NCI-H1092 (cell line): ENCODE measurements at places on chromosomes 11 and 22.
A peak's percentile ranks its signal among the peaks of the same experiment; 100 is the strongest.

GRCh38 chr22:18088825-18089568 lies 11.2 kb downstream of the PEX26 start:
- no peak for DNase-seq

DNA sequence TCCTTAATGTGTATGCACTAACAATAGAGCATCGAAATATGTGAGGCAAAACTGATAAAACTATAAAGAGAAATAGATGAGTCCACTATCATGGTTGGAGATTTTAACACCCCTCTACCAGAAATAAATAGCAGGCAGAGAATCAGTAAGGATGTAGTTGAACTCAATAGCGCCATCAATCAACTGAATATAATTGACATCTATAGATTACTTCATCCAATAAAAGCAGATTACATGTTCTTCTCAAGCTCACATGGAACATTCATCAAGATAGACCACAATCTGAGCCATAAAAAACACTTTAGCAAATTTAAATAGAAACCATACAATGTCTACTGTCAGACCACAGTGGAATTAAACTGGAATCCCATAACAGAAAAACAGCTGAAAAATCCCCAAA lies 46.9 kb upstream of the NUP160 start:
- no peak for DNase-seq

GRCh38 chr11:26753723-26754504 lies 32.1 kb upstream of the SLC5A12 start:
- DNase-seq, result no peak

- DNase-seq, result no peak
These were observed 7.2 kb upstream of the ZNF280A start for GRCh38 chr22:22527312-22527711.

- DNase-seq, result no peak
These were observed 59.4 kb upstream of the NNMT start for GRCh38 chr11:114236829-114237228.

DNA sequence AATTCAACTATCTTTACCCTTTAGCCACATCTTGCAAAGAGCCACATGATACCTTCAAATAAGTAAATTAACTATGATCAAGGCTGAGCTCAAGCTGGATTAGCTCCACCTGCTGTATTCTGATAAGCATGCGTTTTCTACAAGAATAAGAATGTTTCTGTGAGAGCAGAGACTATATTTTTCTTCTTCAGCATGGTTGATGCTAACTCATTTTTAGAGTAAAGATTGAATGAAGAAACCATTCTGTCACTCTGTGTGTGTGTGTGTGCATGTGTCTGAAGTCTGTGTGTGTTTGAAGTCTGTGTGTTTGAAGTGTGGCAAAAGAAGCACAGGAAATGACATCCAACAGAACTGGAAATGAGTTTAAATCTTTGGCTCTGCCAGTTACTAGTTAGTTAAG lies 12.0 kb upstream of the LAYN start:
- DNase-seq, result no peak

DNA sequence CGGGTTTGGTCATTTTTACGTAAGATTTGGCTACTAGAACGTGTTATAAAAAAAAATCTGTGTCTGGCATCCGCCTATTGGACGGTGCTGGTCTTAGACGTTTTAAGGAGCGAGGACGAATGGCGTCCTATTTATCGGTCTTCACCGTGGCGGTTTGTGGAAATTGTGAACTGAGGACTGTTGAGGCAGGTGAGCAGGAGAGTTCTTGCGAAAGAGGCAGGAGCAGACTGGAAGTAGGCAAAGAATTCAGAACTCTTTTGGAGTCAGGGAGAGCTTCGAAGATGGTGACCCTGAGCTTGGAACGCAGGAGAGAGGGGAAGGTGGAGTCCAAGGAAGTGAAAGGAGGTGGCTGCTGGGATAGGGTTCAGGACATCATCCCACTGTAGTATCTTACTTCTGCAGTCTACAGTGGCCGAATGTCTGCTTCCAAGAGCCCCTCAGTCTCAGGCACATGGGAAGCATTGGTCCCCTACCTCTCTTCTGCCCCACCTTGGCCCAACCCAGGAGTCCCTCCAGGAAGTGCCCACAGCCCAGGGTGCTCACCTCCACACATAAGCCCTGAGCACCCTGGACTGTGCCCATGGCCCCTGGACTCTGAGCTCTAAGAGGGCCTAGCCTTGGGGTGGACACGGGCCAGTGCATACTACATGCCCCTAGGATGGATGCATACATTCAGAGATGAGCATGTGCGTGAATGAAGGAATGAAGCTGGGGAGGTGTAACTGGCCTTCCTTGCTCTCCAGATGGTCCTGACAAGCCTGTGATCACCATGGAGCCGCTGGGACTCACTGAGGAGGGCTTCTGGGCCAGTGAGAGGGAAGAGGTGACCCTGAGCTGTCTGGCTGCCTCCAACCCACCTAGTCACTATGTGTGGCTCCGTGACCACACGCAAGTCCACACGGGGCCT lies 3.7 kb downstream of the VSIG10L2 start:
- DNase-seq, result no peak

DNA sequence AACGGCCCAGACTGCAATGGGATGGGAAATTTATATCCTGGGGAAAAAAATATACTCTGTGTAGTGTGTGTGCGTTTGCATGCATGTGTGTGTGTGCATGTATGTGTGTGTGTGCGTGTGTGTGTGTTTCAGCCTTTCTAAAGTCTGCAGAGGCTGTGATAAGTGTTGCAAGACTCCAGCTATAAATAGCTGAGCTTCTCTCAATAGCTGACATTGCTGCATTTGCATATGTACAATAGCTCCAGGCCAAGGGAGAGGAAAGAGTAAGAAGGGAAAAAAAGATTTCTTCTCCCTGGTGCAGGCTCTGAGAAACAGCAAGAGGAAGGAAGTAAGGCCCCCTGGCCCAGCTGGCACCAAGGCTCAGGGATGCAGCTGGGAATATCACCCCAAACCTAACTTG lies 483.0 kb downstream of the MN1 start:
- DNase-seq, result no peak

GRCh38 chr11:12094872-12095800 lies 15.3 kb upstream of the MICAL2 start:
- no peak for DNase-seq

GRCh38 chr11:3095712-3096361 lies 38.6 kb upstream of the CARS1 start:
- no peak for DNase-seq

GRCh38 chr11:61880031-61880430 lies 11.3 kb downstream of the FADS3 start:
- no peak for DNase-seq

DNA sequence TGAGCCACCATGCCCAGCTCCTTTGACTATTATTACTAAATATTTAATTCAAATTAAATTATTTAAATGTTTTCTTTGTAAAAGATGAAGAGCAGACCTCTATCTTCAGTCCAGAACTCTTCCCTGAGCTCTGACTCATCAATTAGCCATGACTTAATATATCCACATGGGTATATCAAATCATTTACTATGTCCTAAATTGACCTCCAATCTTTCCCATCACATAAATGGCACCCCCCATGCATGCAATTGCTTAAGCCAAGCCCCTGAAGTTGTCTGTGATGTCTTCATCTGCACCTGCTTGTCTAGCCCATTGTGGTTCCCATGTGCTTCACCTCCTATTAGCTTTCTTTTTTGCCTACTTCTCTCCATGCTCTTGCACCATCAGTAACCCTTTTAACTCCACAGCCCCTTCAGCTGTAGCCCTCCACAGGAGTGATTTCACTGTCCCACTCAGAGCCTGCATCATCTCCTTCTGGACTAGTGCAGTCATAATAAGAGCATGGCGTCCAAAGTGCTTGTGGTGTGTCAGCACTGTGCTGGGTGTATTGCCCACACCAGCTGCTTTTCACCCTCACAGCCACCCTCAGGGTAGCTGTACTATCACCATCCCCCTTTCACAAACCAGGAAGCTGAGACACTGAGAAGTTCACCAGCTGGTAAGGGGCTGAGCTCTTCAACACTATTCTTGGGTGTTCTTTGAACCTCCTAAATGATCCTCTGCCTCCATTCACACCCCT lies 11.8 kb upstream of the THY1 start:
- no peak for DNase-seq

DNA sequence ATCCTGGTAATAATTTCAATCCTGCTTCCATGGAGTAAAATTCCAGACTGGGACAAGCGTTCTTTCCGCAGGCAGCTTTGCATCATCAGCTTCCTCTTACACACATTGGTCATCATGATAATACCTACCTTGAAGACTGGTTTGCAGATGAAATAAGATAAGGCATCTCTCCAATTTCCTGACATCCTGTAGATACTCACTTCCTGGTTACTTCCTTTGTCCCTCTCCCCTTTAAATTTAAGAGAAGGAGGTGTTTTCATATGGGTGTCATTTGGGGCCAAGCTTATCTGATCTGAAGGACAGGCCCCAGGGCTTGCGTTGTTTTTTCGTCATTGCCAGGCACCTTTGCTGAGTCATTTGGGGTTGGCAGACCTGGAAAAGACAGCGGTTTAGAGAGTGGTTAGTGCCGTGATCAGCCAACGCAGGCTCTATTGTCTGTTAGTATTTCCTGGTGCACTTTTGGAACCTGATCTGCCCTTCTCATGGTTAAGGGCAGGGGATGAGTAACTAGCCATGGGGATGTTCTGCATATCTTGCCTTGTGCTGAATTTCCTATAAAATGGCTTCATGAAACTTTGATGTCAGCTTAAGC lies 24.1 kb downstream of the GRAMD1B start:
- DNase-seq, result no peak

- no peak for DNase-seq
These were observed 104.0 kb upstream of the TOP3B start for GRCh38 chr22:22086501-22087158.

- DNase-seq, result no peak
These were observed 17.4 kb upstream of the CTSC start for GRCh38 chr11:88354912-88355311.

- DNase-seq, result no peak
These were observed 50.5 kb upstream of the POU2AF2 start for GRCh38 chr11:111194860-111195568.

DNA sequence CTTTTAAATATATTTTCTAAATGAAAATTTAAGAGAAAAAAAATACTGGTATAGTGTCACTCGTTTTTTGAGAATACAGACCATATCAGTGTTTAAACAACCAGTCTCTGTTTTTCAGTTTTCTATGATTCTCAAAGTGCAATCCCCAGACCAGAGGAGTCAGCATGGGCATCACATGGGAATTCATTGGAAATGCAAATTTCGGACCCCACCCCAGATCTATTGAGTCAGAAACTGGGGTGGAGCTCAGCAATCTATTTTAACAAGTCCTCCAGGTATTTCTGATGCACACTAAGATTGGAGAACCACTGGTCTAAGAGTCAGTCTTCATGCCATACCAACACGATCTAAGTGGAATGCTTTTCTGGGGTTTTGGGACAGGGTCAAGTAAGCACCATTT lies 66.1 kb downstream of the FAR1 start:
- DNase-seq, result no peak

GRCh38 chr22:45413368-45414211 lies at the start of the genes RIBC2 and SMC1B:
Gene RIBC2 (plus strand): TSS chr22:45413693. CDS start chr22:45413887, 194 bp downstream.
Gene SMC1B (minus strand): TSS chr22:45413599. CDS start chr22:45413567, 32 bp downstream.
- peak; percentile 69 for DNase-seq

GRCh38 chr22:26313291-26313690 lies 115.8 kb upstream of the ASPHD2 start:
- no peak for DNase-seq

GRCh38 chr11:22976146-22976545 lies 115.9 kb upstream of the CCDC179 start:
- DNase-seq, result no peak

DNA sequence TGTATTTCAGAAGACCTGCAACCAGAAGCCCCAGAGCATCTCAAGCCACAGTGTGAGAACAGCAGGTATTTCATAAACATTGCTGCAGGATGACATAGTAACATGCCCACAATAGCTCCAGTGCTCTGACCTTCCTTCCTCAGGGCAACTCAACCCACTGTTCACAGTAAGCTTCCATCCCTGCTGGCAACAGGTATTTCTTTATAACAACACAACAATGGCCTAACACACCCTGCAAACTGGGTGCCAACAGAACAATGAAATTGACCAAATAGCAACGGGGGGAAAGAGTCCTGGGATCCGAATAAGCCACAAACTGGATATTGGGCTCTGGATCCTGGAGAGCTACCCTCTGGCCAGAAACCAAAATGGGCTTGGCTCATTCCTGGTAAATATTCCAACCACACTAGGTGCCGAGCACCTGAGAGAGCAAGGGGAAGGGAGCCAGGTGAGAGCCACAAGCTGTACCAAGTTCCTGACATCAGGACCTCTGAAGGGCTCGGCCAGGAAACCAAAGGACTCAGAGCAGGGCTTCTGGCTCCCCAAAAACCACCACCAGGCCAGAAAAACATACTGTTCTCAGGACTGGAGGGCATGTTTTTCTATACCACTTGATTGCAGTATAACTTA lies 99.5 kb downstream of the MICAL3 start:
- no peak for DNase-seq

DNA sequence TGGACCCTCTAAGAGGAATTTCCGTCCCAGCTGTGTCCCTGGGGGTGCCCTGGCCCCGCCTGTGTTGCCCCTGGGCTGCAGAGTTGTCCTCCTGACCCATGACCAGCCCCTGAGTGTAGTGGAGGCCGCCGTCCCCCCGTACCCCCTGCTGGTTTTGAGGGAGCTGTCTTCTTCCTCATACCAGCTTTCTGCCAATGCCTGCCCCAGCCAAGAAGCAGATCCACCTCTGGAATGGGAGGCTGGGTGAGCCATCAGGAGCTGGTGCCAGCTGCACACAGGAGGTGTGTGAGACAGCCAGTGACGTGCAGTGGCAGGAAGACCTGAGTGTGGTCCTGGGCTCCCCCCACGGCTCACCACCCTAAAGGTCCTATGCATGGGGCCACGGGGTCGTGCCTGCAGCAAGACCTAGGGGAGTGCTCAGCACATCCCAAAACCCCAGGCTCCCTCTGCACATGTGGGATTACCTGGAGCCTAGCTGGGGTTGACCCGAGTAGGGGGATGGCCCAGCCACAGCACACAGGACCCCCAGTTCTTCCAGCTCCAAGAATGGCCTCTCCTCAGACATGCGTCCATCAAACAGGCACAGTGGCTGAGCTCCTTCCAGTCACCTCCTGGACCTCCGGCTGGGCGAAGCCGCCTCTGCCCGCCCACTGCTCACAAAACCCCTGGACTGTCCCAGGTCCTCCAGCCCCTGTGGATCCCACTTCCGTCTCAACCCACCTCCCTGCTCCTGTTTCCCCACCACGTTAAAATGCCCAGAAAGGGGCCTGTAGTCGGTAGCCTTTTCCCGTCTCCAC lies 647.6 kb downstream of the BRD1 start:
- no peak for DNase-seq

DNA sequence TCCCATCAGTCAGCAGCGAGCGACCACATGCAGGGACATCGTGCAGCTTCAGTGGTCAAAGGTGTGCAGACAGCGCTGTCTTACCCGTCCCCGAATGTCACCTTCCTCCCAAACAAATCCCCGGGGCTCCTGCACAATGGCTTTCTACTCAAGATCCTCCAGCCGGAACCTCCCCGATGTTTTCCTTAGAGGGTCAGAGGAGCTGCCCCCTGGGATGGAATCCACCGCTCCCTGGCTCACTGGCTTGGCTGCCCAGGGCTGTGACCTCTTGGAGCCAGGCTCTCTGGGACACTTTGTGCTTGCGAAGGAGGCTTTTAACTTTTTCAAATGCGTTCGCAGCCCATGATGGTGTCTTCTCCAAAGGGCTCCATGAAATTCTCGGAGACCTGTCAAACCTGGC lies 17.3 kb upstream of the FGF19 start:
- DNase-seq, result no peak
